ENCODE measurements at places on chromosomes 4 and X.
A peak's percentile ranks its signal among the peaks of the same experiment; 100 is the strongest.

DNA sequence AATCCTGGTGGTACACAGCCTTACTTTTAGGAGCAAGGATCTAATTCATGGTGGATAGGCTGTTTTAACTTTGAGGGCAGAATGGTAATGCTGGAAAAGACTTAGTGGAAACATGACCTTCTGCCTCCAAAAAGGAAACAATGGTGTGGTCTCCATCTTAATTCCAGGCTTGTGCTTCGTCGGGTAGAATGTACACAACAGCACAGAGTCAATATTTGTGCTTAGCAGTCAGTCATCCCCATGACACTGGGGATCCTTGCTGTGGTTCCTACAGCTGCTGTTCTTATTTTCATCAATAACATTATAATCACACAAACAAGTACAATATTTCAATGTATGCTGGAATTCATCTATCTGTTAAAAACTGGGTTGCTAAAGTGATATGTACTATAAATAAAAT lies 104.4 kb downstream of the HHIP start:
- no peak for DNase-seq

DNA sequence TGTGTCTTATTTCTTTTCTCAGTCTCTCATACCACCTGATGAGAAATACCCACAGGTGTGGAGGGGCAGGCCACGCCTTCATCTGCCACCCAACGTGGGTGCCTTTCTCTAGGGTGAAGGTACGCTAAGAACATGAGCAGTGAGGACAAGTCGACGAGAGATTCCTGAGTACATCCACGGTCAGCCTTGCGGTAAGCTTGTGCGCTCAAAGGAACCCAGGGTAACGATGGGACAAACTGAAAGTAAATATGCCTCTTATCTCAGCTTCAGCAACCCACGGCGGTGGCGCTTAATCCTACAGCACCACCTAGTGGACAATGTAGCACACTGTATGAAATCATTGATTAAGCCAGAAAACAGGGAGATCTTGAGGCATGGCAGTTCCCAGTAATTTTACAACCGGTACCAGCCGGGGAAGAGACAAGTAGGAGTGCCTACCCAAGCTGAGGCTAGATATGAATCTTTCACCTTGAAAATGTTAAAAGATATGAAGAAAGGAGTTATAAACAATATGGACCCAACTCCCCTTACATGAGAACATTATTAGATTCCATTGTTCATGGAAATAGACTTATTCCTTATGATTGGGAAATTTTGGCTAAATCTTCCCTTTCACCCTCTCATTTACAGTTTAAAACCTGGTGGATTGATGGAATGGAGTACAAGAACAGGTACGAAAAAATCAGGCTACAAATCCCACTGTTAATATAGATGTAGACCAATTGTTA lies 63.0 kb downstream of the ZNF732 start:
- peak; percentile 5 for DNase-seq

DNA sequence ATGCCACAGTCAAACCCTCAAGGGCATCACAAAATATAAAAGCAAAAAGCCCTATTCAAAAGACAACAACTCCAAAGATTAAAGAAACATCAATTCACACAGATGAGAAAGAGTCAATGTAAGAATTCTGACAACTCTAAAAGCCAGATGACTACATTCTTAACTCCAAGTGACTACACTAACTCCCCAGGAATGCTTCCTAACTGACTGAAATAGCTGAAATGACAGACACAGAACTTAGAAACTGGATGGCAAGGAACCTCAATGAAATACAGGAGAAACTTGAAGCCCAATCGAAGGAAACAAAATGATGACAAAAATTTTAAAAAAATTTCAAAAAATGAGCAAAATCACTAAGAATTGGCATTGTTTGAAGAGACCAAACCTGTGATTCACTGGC lies 1047.6 kb upstream of the PCDH10 start:
- peak; percentile 76 for DNase-seq

DNA sequence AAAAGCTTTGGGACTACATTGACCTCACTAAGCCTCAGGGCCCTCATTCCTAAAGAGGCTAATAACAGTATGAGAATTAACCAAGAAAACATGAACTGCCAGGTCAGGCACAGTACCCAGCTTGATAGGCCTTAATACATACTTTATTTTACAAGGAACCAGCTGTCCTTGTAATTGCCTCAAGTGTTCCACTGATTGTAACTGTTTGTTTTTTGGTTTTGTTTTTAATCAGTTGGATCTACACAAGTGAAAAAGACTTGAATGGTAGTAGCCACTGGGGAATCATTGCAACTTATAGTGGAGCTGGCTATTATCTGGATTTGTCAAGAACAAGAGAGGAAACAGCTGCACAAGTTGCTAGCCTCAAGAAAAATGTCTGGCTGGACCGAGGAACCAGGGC lies 35.6 kb downstream of the PKD2 start:
- DNase-seq: no peak

- DNase-seq: no peak
Observed at GRCh38 chrX:88830111-88830510, 83.1 kb downstream of the CPXCR1 start.

DNA sequence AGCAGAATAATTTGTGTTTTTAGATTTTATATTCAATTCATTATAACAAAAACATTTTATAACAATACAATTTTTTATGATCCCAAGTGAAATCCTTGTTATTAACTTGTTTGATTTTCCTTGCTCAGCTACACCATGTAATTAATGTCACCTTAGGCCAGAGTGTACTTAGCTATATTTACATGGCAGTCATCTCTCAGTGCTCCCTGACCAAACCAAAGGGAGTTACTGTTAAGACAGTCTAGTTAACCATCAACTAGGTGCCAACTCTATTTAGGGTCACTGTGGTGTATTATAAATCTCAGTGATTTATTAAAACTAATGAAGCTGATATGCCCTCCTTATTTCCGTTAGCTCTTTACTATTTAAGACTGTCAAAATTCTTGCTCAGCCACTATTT lies 44.4 kb downstream of the CCDC158 start:
- no peak for DNase-seq

DNA sequence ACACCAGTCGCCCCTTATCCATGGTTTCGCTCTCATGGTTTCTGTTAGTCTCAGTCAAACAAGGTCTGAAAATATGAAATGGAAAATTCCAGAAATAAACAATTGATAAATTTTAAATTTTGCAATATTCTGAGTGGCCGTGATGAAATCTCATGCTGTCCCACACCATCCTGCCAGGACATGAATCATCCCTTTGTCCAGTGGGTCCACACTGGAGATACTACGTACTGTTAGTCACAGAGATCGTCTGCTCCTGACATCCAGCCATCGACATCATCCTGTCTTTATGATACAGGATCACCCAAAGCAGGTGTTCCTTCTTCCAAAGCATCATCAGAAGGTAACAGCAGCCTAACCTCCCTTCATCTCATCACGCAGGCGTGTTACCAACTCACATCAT lies 76.5 kb upstream of the MSX1 start:
- peak; percentile 17 for DNase-seq
